ENCODE measurements at places on chromosomes 3 and 15.

DNA sequence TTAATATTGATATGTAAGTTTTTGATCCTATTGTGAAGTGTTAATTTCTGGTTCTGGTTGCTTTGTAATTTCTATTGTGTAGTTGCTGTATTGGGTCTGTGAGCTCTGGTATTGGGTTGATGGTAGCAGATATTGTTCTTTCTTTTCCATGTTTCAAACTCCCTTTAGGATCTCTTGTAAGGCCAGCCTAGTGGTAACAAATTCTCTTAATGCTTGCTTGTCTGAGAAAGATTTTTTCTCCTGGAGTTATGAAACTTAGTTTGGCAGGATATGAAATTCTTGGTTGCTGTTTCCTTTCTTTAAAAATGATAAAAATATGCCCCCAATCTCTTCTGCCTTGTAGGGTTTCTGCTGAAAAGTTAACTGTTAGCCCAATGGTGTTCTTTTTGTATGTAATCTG is 268.6 kb upstream of the PLSCR5 start:
- no peak for DNase-seq

DNA sequence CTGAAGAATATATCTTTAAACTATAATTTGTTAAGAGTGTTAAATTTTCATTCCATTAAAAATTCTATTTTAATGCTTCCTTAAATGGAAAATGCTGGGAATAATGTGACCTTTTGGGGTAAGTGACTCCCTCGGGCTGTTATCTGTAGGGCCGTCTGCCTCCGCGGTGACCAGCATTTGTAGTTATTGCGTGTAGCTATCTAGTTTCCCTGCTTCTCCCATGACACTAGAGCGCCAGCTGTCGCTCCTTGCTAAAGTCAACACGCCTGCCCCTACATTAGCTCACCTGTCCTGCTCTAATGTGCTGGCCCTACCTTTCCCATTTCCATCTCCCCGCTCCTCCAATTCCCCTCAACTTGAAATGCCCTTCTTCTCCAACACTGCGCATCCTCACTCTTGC is 12.4 kb upstream of the CHRM5 start:
- DNase-seq = no peak

GRCh38 chr3:16801223-16801622 is 83.5 kb upstream of the PLCL2 start:
- no peak for DNase-seq

DNA sequence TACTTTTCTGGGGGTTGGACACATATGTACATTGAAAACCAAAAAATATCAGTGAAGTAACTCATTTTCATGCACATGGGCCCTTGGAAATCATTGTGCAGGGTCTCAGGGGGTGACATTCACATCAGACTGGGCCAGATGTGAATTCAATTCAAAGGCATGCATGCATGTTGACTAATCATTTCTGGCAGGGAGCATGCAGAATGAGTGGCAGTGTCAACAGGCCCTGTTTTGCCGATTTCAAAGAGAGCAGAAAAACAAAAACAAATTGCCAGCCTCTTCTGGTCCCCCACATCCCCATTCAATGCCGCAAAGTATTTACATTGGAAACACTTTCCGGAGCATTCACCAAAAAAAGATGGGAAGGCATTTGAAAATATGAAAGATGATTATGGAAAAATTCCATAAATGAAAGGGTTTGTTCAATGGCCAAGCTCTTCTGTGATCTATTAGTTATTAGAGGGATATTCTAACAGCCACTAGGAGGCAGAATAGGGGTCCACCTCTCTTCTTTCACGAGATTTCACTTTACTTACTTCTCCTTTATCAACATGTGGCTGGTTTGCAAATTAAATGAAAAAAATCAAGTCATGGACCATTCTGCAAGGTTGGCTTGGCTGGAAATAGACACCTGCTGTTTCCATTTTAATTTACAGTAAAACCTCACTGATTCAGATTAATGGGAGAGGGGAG is 119.9 kb upstream of the FEZF2 start:
- DNase-seq = no peak

GRCh38 chr3:62875558-62876002 is 364 bp upstream of the CADPS start:
- no peak for DNase-seq

- no peak for DNase-seq
Observed at GRCh38 chr15:58705105-58705504, 44.4 kb downstream of the ADAM10 start.

DNA sequence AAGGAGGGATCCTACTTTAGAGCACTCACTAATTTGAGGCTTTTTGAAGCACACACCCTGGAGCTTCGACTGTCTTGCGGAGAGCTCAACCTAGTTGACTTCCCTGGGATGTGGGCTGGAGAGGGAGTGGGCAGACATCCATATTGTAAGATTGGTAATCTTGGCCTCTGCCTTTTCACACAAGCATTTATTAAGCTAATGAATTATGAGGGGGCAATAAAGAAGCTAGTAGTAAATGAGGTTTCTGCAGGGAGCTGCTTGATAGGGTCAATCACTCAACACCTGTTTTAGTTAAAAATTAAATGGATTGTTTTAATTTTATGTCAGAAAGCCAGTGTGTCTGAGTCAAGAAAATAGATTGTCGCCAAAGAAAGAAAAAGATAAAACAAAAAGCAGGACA is 76.3 kb downstream of the PDZRN3 start:
- DNase-seq = no peak

- no peak for DNase-seq
Observed at GRCh38 chr3:55639896-55640765, 153.0 kb upstream of the WNT5A start.

DNA sequence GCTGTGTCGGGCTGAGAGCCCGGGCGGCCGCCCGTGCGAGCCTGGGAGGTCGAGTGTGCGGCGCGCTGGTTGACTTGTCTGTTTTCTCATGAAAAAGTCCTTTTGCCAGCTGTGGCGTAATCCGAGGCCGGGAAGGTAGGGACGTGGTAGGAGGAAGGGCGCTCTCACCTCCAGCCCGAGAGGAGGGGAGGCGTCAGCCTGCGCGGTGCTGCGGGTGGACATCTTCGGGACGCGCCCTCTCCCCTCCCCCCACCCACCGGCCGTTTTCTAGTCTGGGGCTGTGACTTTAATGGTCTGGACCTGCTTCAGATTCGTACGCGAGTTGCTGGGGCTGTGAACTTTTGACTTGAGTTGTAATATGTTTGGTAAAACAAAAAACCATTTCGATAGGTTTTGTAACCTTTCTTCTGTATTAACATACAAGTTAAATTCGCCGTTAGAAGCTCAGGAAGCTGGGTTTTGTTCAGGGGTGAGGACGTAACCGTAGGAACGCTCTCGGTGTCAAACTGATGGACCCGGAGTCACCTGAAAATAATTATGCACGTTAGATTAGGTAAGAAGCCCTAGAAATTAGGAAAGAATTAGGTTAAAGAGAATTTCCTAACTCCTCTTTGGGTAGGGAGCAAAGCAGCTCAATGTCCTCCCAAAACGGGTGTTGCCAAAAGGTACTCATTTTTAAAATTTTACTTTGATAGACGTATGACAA is 762 bp downstream of the NCK1 start:
- DNase-seq = no peak

GRCh38 chr3:141431411-141432378 is 55.1 kb upstream of the RASA2 start:
- DNase-seq = no peak

GRCh38 chr3:29420106-29420505 is 139.2 kb downstream of the RBMS3 start:
- DNase-seq = no peak

- DNase-seq = no peak
Observed at GRCh38 chr3:143627336-143627735, 220.9 kb downstream of the SLC9A9 start.

GRCh38 chr3:186694288-186695032 is 22.7 kb upstream of the KNG1 start:
- no peak for DNase-seq

DNA sequence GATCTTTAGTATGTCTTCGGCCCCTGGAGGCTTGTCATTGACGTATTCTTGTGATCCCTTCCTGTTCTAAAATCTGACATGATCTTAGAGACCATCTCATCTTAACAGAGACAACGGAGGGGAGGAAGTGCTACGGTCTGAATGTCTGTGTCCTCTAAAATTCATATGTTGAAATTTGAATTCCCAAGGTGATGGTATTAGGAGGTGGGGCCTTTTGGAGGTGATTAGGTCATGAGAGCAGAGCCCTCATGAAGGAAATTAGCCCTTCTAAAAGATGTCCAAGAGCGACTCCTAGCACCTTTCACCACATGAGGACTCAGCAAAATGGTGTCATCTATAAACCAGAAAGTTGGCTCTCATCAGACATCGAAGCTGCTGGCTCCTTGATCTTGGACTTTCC is 233.2 kb upstream of the CMC1 start:
- DNase-seq = no peak

- no peak for DNase-seq
Observed at GRCh38 chr3:124345845-124346244, 353.9 kb upstream of the ROPN1 start.

DNA sequence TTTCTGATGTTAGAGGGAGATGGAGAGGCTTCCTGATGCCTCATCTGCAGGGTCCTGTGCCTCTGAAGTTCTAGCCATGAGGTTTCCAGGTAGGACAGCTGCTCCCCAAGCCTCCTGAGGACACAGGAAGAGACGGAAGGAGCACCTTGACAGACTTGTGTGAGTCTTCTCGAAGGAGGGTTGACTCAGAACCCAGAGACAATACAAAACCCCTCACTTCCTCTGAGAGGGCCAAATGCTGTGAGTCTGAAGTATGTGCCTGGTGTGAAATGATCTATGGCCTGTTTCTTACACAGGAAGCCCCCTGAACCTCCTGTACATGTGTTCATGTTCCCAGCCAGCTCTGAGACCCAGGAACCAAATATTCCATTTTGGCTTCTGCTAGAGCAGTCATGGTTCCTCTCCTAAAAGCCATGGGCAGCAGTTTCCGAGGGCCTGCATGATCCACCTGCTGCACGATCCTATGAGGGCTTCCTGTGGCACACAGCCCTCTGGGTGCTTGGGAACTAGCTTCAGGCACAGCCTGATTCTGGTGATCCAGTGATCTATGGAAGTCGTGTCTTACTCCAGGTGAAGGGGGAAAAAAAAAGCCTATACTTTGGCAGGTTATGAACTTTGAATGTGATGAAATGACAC is 62.2 kb downstream of the AAGAB start:
- DNase-seq = no peak

- DNase-seq = no peak
Observed at GRCh38 chr3:111737706-111738086, 121.4 kb upstream of the PHLDB2 start.

- no peak for DNase-seq
Observed at GRCh38 chr15:60121845-60122244, 117.7 kb downstream of the FOXB1 start.

DNA sequence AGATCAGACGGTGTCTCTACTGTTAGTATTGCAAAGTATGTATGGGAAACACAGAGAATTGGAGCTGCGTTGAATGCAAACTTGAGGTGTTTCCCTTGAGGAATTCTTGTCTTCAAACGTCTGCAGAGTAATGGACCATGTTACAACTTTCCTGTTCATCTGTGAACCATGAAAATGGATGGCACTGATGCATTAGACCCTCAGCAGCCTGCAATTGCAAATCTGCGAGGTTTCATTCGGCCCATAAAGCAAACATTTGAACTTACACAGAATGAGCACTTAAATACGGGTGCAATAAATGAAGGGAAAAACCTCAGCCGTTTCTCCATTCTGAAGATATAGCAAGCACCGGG is 49.7 kb downstream of the LRRN1 start:
- DNase-seq = no peak

GRCh38 chr3:179046497-179047353 is 24.9 kb downstream of the ZMAT3 start:
- DNase-seq = no peak

DNA sequence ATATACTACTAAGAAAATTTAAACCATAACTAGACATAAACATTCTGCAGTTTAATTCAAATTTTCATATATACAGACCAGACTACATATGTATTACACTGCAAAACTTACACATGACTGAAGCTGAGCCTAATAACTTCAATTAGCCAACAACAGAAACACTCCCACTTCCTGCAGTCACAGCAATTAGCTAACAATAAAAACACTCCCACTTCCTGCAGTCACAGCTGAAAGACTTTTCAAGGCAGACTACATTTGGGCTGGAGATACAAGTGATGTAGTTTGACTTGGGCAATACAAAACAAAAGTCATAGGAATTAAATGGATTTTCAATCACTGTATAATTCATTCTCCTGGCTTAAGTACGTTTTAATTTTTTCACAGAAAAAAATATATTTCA is 10.3 kb downstream of the TM2D3 start:
- DNase-seq = no peak

GRCh38 chr3:170423001-170423615 is 4.4 kb downstream of the CLDN11 start:
- DNase-seq = no peak

- DNase-seq = no peak
Observed at GRCh38 chr3:7307410-7307809, 446.5 kb downstream of the GRM7 start.

GRCh38 chr15:80549191-80549590 is 145.0 kb downstream of the ARNT2 start:
- no peak for DNase-seq

GRCh38 chr15:66894986-66895780 is 170.2 kb upstream of the SMAD3 start:
- no peak for DNase-seq

DNA sequence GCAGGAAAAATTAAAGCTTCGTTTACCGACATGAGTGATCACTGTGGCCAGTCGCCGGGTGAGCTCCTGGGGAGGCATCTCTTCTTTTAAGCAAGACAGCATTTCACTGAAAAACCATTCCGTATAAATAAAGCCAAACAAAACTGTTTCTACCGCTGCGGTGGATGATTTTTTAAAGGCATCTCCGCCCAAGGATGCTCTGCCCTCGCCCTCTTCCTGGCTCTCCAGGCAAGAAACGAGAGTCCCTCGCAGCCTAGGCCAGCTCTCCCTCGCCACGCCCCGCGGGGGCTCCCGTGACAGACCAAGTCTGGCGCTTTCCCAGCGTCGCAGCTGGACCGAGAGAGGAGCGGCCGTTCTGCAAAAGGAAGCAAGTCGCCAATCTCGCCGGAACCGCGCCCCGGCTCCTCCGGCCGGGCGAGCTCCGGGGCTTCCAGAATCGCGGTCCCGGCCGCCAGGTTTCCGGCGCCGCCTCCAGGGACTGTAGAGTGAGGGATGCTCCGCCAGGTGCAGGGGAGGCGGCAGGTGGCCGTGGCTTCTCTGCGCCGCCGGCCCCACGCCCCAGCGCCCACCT is 458 bp downstream of the MCF2L2 start:
- DNase-seq = peak; percentile 87

- DNase-seq = peak; percentile 99
Observed at GRCh38 chr3:120094776-120095225, 554 bp upstream of the GSK3B start.

DNA sequence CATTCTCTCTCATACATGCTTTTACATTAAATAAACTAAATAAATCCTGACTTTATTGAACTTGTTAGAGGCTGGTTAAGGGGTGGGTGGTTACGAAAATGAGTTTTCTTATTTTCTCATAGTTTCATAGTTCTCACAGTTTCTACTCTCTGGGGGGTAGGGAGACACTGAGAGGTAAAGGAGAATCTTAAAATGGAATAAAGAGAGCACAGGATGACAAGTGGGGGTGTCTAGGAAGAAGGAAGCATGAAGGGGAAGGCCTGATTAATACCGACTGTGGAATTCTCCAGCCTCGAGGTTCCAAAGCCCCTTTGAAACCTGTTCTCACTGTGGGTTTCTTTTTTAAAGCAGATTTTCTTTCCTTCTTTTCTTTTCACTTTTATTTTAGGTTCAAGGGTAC is 66.4 kb upstream of the TRA2B start:
- DNase-seq = no peak
